Midbrain (tissue), 1 donor: ENCODE measurements at places on chromosomes 7 and 10.
A peak's percentile ranks its signal among the peaks of the same experiment; 100 is the strongest.

DNA sequence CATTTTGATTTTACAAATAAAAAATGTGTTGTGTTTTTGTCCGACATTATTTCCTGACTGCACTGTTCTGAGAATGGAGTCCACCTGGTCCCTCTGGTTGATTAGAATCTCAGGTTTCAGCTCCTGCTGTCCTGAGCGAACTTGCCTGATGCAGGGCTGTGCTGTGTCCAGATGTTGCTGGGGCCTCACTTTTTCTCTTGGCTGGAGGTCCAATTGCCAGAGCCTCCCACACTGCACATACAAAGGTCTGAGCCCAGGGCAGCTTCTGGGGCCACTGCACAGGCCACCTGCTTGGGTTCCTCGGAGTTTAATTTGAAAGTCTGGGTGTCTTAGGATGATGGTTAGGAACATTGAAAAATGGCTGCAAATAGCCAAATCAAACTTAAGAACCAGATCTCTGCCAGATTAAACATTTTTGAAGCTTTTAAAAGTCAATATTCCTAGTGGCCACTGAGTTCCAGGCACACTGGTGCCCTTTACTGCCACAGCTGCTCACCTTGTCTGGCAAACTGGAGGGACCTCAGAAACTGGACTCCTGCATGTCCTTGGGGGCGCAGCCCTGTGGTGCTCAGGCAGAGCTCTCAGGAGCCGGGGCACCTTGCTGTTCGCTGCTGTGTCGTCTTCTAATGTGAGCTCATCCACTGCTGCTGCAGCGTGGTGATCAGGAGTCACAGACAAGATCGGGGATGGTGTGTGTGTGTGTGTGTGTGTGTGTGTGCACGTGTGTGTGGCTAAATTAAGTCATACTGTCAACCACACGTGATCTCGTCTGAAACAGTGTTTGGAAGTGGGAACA, 75.0 kb downstream of the WDR37 start:
- DNase-seq, result no peak

DNA sequence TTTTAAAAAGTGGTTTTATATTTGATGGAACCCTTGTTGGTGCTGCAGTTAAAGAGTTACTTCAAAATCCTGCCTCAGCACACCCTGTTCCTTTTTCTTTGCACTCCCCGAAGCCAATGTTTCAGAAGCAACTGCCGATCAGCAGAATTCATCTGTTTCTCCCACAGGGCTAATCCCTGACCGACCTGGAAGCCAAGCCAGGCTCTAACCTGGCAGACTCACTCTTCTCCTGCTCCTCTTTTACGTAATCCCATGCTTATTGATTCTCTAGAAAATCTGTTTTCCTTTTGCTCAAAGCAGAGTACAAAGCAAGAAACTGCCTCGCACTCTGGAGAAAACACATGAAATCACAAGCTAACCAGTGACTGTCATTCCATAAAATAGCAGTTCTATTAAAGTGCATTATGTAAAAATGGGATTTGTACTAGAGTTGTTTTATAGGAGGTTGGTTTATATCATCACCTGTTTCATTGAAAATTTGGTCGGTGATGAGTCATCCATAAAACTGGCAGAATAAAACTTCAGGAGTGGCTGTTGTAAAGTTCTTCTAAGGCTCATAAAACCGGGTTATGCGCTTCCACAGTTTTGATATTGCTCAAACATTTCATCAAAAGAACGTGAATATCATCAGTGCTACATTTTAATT, 99.9 kb downstream of the CNTNAP2 start:
- DNase-seq, result peak; percentile 40

GRCh38 chr7:111012149-111012548, 78.8 kb upstream of the LRRN3 start:
- DNase-seq, result no peak

DNA sequence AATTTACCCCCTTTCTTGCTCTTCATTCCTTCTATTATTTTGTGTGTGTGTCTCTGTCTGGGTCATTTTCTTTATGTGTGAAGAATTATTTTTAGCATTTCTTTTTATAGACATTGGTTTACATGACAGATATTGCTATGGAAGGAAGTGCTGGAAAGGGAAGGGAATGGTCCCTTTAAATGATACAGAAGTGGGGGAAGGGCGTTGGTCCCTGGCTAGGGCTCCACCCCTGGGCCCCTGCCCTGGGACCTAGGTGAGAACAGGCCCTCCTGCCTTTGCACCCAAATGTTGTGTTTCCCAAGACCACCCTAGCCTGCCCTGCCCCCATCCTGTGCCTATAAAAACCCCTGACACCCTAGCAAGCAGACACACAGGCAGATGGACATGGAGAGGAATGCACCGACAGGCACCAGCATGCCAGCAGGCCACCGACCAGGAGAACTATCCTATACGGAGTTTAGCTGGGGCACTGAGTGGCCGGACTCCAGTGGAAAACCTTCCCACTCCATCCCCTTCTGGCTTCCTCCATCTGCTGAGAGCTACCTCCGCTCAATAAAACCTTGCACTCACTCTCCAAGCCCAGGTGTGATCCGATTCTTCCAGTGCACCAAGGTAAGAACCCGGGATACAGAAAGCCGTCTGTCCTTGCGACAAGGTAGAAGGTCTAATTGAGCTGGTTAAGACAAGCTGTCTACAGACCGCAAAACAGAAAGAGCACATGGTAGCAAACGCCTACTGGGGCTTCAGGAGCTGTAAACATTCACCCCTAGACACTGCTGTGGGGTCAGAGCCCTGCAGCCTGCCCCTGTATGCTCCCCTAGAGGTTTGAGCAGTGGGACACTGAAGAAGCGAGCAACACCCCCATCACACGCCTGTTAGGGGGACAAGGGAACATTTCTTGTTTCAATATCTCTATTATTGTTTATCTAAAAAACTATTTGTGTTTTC, 515.7 kb downstream of the SORCS1 start:
- DNase-seq, result no peak

DNA sequence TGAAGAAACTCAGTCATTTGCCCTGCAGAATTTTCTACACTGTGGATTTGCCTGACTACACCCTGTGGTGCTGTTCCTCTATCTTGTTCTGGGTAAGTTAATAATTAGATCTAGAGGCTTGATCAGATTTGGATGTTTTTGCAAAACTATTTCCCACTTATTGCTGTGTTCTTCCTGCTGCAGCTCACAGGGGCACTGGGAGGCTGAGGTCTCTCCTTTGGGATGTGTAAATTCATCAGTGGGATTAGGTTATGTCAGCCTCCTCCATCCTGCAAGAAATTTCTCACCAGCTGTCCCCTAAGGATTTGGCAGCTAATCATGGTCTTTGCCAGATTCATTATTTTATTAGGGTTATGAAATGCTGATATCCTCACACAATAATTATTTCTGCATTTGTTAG, 148.1 kb upstream of the ZNF32 start:
- DNase-seq, result no peak

DNA sequence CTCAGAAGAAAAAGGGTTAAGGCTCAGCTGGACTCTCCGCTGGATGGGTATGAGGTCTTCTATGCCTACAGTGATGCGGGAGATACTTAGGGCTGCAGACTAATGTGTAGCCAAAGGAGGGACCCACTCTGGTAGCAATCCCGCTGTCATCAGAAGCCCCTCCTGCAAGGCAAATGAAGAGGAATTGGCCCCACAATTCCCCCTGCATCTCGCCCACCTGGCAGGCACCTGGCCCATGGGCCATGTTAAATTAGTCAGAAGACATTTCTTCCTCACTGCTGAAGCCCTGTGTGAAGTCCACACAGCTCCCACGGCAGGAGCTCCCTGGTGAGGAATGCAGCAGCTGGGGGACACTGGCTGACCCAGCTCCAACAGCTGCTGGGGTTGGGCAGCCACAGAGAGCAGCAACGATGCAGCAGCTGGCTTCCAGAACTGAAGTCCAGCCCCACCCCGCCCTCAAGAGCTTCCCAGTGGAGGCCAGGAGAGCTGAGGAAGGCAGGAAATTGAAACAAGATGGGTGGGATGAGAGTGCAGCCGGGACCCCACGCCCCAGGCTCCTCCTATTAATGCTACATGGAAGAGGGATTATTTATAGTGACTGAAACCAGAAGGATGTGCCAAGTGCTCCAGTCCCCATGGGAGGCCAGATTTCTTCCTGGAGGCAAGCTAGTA, 5.5 kb downstream of the VSTM4 start:
- DNase-seq, result no peak

GRCh38 chr7:40500219-40500618, 365.4 kb downstream of the SUGCT start:
- DNase-seq, result no peak

GRCh38 chr10:27625452-27626211, 120.0 kb downstream of the MKX start:
- no peak for DNase-seq

DNA sequence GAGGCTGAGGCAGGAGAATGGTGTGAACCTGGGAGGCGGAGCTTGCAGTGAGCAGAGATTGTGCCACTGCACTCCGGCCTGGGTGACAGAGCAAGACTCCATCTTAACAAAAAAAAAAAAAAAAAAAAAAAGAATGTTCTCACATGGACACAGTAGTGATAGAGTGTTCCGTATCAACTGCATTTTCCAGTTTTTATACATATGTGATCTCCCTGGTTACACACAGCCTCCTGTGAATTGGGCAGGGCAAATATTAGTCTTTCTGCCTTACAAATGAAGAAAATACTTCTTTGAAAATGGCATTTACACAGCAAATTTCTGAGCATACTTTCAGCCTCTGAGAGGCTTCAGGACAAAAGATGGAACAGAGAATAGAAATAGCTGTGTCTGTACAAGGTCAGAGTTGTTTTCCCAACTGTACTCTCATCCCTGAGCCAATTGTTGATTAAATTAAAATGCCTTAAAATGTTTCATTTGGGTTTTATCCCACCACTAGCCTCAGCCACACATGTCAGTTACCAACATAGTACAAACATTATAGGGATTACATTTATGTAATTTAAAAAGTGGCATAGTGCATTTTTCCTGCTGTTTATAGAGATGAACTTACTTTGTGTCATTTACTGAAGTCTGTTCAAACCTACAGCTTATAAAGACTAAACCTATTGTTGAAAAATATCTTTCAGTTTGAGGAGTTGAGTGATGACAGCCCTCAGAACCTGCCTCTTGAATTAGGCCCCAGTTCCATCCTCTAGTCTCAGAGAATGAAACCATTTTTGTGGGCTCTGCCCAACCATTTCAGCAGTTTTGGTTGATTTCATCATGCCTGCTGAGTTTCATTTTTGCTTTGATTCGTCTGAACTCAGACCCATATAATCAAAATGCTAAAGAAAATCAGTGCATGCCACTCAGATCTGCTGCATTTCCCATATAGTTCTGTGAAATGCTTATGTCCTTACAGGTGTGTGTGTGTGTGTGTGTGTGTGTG, 609.4 kb upstream of the C7orf33 start:
- no peak for DNase-seq

GRCh38 chr10:69241575-69241974, 21.4 kb downstream of the HKDC1 start:
- no peak for DNase-seq

GRCh38 chr7:36840904-36841303, 116.6 kb upstream of the AOAH start:
- DNase-seq, result no peak

DNA sequence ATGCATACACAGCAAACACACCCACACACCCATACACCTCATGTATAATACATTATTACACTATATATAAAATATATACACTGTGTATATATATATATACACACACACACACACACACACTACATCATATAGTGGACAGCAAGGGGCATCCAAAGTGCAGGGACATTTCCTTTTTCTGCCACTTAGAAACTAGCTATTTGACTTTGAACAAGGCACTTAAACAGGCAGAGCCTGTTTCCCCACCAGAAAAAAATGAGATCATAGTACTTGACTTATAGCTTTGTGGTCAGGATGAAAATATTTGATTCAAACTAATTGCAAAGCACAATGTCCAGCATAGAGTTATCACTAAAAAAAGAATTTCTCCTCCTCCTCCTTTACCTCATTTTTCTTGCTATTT, 254.3 kb upstream of the NPVF start:
- no peak for DNase-seq

- no peak for DNase-seq
Observed at GRCh38 chr10:60374836-60375235, 14.8 kb downstream of the ANK3 start.

DNA sequence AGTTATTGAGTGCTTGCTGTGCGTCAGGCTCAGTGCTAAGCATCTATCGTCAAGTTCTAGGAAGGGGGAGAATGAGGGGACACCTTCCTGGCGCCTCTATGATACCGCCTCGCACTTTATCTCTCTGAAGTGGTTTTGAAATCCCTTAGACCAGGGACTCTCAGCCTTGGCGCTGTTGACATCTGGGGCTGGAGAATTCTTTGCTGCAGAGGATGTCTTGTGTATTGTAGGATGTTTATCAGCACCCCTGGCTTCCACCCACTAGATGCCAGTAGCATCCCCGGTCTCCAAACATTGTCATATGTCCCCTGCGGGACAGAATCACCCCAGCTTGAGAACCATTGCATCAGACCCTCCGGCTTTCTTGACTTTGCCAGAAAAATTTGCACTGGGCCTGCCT, 285.5 kb downstream of the CCDC3 start:
- no peak for DNase-seq

DNA sequence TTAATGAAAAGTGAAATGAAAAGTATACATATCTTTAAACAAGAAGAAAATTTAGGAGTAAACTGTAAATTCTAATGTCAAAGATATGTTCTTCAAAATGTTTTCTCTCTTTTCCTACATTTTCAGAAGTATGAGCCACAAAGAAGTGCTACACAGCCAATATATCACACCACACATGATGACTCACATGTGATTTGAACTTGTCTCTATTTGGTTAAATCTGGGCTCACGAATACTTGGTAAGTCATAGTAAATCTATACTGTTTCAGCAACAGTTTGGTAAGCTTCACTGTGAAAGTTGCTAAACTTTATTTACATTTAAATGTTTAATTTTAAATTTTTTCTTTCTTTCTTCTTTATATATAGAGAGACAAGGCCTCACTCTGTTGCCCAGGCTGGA, 380.6 kb upstream of the IGFBP3 start:
- DNase-seq, result no peak

GRCh38 chr10:48556713-48557112, 48.2 kb downstream of the ARHGAP22 start:
- no peak for DNase-seq

- DNase-seq, result no peak
Observed at GRCh38 chr7:13911909-13912308, 77.6 kb downstream of the ETV1 start.

GRCh38 chr7:129853661-129854268, 99.0 kb downstream of the UBE2H start:
- DNase-seq, result no peak

DNA sequence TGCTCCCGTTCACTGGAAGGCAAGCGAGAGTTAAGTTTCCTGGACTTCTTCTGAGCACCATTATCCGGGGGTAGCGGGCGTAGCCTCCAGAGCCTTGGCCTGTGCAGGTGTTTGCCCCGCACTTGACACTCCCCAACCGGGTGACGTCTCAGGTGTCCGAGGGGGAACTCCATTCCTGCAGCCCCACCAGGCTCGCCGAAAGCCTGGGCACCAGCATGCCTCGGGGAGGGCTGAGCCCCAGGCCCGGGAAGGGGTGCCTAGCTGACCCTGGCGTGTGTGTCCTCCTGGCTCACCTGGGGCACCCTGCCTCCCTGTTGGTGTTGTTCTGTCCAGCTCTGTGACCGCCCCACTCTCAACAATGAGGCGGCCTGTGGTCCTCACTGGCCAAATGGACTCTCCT, 109.4 kb upstream of the GPR26 start:
- DNase-seq, result no peak

GRCh38 chr10:132774181-132774901, 11.6 kb downstream of the NKX6-2 start:
- DNase-seq, result no peak

GRCh38 chr7:107075863-107076574, 31.5 kb downstream of the PRKAR2B start:
- DNase-seq, result no peak
